ENCODE measurements at places on chromosomes 4 and X. TPM values are rescaled to one million over a fixed set of nuclear protein-coding genes. Genes with fewer than 3 reads are reported as not detected.

HELQ gene
- 7.2 TPM for total RNA-seq

PHOX2B gene
- total RNA-seq: not detected

ASMT gene
- total RNA-seq: not detected

ARR3 gene
- not detected for total RNA-seq

ITGB1BP2 gene
- total RNA-seq: 0.22 TPM

FABP2 gene
- total RNA-seq: not detected

DNA sequence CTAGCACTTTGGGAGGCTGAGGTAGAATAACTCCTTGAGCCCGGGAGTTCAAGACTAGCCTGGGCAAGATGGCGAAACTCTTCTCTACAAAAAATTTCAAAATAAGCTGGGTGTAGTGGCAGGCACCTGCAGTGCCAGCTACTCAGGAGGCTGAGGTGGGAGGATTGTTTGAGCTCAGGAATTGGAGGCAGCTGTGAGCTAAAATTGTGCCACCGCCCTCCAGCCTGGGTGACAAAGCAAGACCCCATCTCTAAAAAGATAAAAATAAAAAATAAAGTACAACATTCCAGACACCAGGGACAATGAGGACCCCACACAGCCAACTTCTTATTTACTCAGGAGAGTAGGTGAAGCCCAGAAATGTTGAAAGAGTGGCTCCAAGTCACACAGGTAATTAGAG is 53.0 kb downstream of the APBB2 start:
- no peaks in the 10 kb centered on the region for H3K27me3 ChIP-seq
- H3K4me3 ChIP-seq: no peak overlapping the region
- peak overlapping the region; percentile 64 for H3K27ac ChIP-seq
- no peak for DNase-seq

DNA sequence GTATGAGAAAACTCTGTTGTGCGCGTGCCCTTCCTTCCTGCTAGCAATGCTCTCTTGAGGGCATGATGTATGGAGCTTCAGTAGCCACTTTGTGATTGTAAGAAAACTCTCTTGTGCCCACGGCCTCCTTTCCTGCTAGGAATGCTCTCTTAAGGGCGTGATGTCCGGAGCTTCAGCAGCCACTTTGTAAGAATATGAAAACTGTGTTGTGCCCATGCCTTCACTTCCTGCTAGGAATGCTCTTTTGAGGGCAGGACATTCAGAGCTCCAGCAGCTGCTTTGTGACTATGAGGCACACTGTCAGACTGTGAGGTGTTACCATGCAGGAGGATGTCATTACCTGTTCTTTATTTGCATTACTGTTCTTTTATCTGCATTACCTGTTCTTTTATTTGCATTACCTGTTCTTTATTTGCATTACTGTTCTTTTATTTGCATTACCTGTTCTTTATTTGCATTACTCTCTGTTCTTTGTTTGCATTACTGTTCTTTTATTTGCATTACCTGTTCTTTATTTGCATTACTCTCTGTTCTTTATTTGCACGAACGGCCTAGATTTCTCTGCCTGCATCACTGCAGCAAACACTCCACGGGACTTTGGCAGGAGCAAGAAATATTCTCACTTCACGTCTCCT is 166.7 kb downstream of the CRLF2 start:
- H3K36me3 ChIP-seq: no peaks in the 10 kb centered on the region
- H3K4me1 ChIP-seq: no peaks in the 10 kb centered on the region
- no peak overlapping the region for H3K27ac ChIP-seq
- DNase-seq: no peak

GRCh38 chr4:112266823-112267222 is 18.9 kb downstream of the TIFA start:
- H3K27ac ChIP-seq: no peak overlapping the region
- H3K36me3 ChIP-seq: 0 out of 2 replicates have a peak, but pooled peaks cover 4% of the 10 kb centered on the region
- DNase-seq: peak; percentile 71
- peaks cover 17% of the 10 kb centered on the region for H3K4me1 ChIP-seq

GRCh38 chr4:23355258-23355657 is 534.6 kb downstream of the PPARGC1A start:
- H3K27ac ChIP-seq: no peak overlapping the region
- no peaks in the 10 kb centered on the region for H3K36me3 ChIP-seq
- no peak for DNase-seq
- H3K4me3 ChIP-seq: no peak overlapping the region
- H3K27me3 ChIP-seq: no peaks in the 10 kb centered on the region
- no peaks in the 10 kb centered on the region for H3K4me1 ChIP-seq

DNA sequence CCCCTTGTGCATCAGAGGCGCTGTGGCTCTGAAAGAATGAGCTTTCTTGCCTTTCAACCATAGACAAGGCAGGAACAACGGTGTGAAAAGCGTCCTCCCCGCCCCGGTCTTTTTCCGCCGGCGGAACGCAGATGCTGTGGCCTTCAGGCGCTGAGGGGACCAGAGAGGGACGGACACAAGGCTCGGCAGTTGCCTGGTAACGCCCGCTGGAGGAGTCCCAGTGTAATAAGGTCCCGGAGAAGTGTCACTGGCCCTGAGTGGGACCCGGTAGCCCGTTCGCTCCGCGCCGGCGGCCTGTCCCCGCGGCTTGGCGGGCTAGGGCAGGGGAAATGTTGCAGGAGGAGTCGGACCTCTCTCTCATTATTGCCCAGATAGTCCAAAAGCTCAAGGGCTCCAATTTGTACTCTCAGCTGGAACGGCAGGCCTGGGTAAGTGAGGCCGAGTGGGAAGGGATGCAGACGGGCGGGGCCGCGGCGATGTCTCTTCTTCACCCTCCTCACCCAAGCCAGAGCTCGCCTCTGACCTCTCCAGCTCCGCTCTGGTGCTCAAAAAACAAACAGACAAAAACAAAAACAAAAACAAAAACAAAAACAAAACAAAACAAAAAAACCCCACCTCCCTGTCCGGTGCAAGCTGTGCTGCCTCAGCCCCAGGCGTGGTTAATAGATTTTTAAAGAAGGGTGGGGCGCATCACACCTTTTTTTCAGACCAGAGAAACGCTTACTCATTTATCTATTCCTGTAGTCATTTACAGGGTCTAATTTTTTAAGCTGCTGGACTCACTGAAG is at the start of gene TBC1D19:
TSS of gene TBC1D19 (plus strand) at position 220 of the 788 bp plus-strand sequence. CDS start at position 330, 110 bp downstream.
- no peaks in the 10 kb centered on the region for H3K27me3 ChIP-seq
- no peaks in the 10 kb centered on the region for H3K36me3 ChIP-seq
- H3K4me3 ChIP-seq: peak within 1 kb of the TSS; percentile 91
- no peaks in the 10 kb centered on the region for H3K4me1 ChIP-seq
- peak; percentile 93 for DNase-seq

DNA sequence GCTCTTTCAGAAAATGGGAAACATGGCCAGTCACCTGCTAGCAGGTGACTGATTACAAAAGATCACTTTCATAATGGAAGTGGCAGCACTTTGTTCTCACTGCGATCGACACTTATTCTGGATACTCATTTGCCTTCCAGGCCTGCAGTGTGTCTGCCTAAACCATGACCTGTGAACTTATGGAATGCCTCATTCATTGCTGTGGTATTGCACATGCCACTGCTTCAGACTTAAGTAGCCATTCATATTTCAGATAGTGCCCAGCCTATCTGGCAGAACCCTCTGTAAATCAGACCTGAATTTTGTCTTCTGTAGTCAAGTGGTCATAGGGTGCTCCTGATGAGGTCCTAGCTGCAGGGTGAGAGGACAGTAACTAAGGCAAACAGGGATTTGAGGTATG is 23.3 kb upstream of the MGST2 start:
- H3K27ac ChIP-seq: no peak overlapping the region
- H3K36me3 ChIP-seq: no peaks in the 10 kb centered on the region
- DNase-seq: peak; percentile 73
- no peaks in the 10 kb centered on the region for H3K27me3 ChIP-seq
- peaks cover 22% of the 10 kb centered on the region for H3K4me1 ChIP-seq
- H3K4me3 ChIP-seq: no peak overlapping the region

DNA sequence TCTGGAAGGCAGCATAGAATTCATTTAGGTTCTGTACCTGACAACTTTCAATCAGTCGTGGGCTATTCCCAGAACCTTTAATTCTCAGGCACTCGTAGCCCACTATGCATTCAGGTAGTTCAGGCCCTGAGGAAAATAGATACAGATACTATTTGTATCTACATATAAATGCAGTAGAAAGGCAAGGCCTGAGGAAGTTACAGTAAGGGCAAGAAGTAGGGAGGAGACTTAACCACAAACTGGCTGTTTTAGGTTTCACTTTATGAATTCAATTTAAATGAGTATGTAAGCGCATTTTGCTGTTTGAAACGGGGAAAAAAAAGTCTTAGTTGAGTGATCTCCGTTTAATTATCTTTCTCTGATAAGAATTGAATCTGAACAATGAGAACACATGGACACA is 529.4 kb upstream of the ATOH1 start:
- no peaks in the 10 kb centered on the region for H3K36me3 ChIP-seq
- H3K4me3 ChIP-seq: no peak overlapping the region
- DNase-seq: no peak
- H3K27ac ChIP-seq: no peak overlapping the region
- no peaks in the 10 kb centered on the region for H3K27me3 ChIP-seq

- no peak overlapping the region for H3K4me3 ChIP-seq
- no peak for DNase-seq
- no peaks in the 10 kb centered on the region for H3K27me3 ChIP-seq
- H3K4me1 ChIP-seq: peaks cover 9% of the 10 kb centered on the region
- H3K27ac ChIP-seq: no peak overlapping the region
Measured at GRCh38 chrX:44068043-44068442, 94.9 kb upstream of the NDP start.

DNA sequence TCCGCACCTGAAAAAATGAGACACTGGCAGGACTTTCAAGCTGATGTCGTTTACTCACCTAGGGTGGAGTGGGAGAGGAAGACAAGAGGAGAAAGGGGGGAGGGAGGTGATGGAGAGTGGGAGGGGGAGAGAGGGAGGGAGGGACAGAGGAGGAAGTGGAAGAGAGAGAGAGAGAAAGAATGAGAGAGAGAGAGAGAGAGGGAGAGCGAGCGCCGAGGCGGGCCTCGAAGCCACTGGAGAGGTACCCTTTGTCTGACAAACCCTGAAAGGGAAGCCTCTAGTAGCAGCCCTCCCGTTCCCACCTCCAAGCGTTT is 296 bp upstream of the ADGRL3 start:
- H3K4me3 ChIP-seq: no peak overlapping the region
- peaks cover 41% of the 10 kb centered on the region for H3K27me3 ChIP-seq
- no peaks in the 10 kb centered on the region for H3K4me1 ChIP-seq
- H3K36me3 ChIP-seq: no peaks in the 10 kb centered on the region
- H3K27ac ChIP-seq: no peak overlapping the region

DNA sequence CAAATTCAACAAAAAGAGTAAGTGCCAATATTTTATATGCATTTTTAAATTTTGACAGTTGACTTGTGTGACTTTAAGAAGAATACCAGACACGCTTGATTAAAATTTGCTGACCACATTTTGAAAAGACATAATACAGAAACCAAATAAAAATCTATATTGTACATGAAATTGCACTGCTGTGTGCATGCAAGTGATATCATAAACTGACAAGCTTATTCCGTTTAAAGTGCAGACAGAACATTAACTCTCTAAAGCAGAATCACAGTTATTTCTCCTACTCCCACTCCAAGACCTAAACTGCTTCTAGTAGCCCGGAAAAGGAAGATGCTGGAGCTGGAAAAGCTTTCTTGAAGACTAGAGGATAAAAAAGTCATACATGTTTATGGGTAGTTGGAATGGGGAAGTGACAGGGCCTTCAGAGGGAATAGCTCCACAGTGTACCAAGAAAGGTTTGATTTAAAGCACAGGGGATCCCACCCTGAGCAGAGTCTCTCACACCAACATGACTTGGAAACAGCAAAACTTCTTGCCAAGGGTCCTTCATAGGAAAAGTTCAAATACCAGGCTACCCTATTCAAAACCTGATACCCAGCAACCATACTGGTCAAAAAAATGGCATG is 34.1 kb upstream of the NAF1 start:
- H3K4me3 ChIP-seq: no peak overlapping the region
- H3K27ac ChIP-seq: no peak overlapping the region
- no peak for DNase-seq
- H3K36me3 ChIP-seq: no peaks in the 10 kb centered on the region
- H3K4me1 ChIP-seq: no peaks in the 10 kb centered on the region

GRCh38 chr4:124053872-124054538 is 657.4 kb downstream of the SPRY1 start:
- no peak for DNase-seq
- H3K27ac ChIP-seq: no peak overlapping the region
- H3K4me3 ChIP-seq: no peak overlapping the region
- H3K36me3 ChIP-seq: no peaks in the 10 kb centered on the region
- no peaks in the 10 kb centered on the region for H3K27me3 ChIP-seq

DNA sequence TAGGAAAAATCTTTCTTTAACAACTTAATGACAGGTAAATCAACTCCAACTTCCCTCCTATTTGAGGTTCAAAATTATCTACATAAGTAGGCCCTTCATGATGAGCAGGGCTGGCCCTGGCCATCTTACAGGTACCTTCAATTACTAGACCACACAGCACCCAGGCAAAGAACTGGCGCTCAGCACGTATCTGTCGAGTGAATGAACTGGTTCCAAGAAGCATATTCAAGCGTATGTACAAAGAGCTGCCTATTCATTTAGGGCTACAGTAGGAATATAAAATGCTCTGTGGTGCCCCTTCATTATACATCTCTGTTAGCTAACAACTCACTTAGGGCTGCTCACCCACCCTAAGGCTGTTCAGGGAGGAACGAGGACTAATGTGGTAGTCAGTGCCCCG is 48.0 kb downstream of the TSPAN5 start:
- H3K36me3 ChIP-seq: no peaks in the 10 kb centered on the region

GRCh38 chr4:47215759-47216158 is 184.4 kb downstream of the GABRB1 start:
- H3K36me3 ChIP-seq: no peaks in the 10 kb centered on the region
- H3K27me3 ChIP-seq: no peaks in the 10 kb centered on the region
- DNase-seq: peak; percentile 8
- H3K4me3 ChIP-seq: no peak overlapping the region

DNA sequence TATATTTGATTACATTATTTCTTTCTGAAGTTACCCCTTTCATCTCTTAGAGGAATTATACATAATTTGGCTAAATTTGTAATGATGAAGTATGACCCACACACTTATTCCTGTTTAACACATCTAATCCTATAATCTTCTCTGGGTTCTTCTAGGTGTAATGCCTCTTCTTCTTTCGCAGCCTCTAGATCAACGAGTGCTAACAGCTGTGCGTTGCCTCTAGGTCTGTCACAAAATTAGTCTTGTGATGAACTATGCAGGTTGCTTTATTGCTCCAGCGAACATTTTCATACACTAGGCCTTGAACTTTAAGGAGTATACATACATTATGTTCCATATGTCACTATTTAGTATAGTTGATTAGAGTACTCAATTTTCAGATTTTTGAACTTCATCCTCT is 89.9 kb downstream of the TTC29 start:
- no peak overlapping the region for H3K27ac ChIP-seq
- H3K36me3 ChIP-seq: no peaks in the 10 kb centered on the region
- no peaks in the 10 kb centered on the region for H3K27me3 ChIP-seq

GRCh38 chrX:15016051-15016450 is 142.8 kb downstream of the MOSPD2 start:
- no peak overlapping the region for H3K4me3 ChIP-seq
- 0 out of 2 replicates have a peak, but pooled peaks cover 5% of the 10 kb centered on the region for H3K4me1 ChIP-seq
- H3K36me3 ChIP-seq: no peaks in the 10 kb centered on the region
- H3K27ac ChIP-seq: no peak overlapping the region
- peak; percentile 9 for DNase-seq
- H3K27me3 ChIP-seq: no peaks in the 10 kb centered on the region

Measured in GM23248 (cell line).